Effector memory CD4-positive, alpha-beta T cell (primary cell): ENCODE measurements at places on chromosomes 2 and 18.

GRCh38 chr18:41996020-41996419 is 41.0 kb downstream of the PIK3C3 start:
- DNase-seq: no peak

GRCh38 chr18:23105581-23106219 is 29.6 kb upstream of the CABLES1 start:
- no peak for DNase-seq

GRCh38 chr2:157168501-157168900 is 89.0 kb upstream of the GALNT5 start:
- DNase-seq: no peak

GRCh38 chr2:170715932-170716777 is 1.0 kb downstream of the SP5 start:
- DNase-seq: no peak

GRCh38 chr2:54983345-54984220 is 66.7 kb downstream of the RTN4 start:
- no peak for DNase-seq
